Endothelial cell of umbilical vein (primary cell): ENCODE measurements at places on chromosomes 4 and X. TPM values are rescaled to one million over a fixed set of nuclear protein-coding genes. Genes with fewer than 3 reads are reported as not detected.

DNA sequence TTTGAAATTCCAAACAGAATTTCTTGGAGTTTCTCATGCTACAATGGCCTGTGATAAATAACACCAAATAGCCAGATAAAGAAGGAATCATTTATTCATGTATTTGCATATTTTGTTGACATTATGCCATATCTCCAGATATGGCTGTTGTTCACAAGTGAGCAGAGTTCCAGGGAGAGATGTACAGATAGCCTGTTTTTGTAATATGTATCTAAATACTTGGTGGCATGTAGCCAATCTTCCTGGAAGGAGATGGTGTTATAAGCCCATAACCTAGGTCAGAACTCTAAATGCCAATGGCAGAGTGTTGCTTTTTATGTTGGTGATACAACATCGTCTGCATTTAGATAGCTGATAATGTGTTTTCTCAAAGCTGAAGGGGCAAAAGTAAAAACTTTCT is 292.2 kb downstream of the FBXO8 start:
- no peak for DNase-seq

DNA sequence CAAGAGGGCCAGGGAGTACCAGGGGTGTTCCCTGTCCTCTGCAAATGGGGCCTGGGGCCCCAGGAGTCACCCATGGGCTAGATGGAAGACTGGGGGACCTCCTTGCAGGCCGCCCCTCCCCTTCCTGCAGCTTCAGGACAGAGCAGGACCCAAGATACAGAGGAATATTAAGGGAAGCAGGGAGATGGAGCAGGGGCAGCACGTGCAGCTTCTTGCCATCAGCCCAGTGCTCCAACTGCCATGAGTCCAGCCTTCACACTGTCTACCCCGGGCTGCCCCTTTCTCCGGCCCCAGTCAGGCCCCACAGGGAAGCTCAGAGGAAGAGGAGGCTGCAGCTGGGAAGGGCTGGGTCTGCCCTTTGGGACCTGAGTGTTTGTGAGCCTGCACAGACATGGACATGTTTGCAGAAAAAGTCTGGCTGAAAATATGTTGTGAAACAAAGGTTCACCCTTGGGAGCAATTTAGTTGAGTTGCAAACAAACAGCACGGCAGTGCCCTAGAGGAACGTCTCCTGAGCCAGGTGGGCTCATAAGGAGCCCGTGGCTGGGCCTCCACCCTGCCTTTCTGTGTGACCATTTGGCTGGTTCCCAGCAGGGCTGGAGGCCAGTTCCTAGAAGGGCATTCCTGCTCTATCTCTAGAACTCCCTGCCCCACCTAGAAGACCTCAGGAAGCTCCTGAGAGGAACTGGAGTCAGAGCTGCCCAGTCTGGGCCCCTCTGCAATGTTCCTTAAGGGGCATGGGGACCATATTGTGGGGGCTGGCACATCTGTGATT is 8.9 kb downstream of the FATE1 start:
- DNase-seq: no peak

DNA sequence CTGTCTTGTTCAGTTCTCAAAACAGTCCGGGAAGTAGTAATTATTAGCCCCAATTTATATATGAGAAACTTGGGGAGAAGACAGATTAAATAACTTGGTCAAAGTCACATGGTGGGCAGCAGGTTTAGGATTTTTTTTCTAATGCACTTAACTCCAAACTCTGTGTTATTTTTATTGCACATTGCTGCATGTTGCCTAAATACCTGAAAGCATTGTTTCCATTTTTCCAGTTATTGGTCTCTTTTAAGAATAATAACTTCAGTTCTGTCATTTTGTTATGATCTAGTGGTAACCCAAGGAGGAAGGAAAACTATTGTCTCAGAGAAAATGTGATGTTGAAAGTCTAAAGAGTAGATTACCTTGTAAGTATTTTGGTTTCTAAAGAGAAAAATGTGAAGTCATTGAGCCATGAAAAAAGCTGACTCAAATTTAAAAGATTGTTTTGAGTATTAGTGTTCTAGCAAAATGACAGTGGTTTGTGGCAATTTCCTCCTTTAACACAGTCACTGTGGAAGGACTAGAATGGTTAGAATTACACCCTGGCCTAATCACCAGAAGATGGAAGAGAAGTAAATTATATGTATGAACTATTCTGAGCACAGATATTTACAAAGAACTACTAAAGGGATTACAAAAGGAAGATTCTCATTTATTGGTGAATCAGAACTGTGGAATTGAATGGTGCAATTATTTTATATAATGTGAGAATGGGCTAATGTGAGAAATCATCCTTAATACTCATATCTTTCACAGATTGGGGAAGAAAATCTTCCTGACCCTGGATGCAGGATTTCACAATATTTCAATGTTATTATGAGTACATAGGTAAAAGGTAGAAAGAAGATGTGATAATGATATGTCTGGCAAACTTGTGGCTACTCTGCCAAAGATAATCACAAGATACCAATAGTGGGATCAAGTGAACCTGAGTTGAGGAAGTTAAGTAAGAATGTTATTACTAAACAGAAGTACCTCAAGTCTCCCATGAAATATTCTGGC is 21.7 kb upstream of the CXCL8 start:
- DNase-seq: no peak

Gene PNMA5
- total RNA-seq: not detected in 2 replicates

Gene ARHGAP36
- total RNA-seq: not detected in 2 replicates

Gene NXF2B
- total RNA-seq: not detected in 2 replicates

- no peak for DNase-seq
Measured at GRCh38 chr4:1600811-1601532, 83.1 kb downstream of the FAM53A start.

GRCh38 chr4:27176400-27176799 is 315.8 kb downstream of the STIM2 start:
- DNase-seq: no peak

DNA sequence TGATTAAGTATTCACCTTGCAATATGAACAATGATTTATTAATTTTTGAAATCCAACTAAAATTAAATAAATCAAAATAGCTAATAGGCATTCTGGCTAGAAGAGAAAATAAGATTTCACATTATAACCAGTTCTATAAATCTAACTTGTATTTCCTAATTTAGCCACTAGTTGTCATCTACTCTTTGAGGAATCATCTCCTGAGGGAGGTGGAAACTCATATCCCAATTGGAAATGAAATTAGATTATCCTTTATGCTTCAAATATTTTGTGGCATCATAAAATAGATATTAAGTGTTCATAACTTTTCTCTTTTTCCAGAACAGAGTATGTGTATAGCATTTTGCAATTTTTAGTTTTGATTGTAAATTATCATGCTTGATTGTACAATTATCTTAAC is 558.5 kb upstream of the DIAPH2 start:
- no peak for DNase-seq
